ENCODE measurements at places on chromosomes 12 and 14. TPM values are rescaled to one million over a fixed set of nuclear protein-coding genes. Genes with fewer than 3 reads are reported as not detected.

DNA sequence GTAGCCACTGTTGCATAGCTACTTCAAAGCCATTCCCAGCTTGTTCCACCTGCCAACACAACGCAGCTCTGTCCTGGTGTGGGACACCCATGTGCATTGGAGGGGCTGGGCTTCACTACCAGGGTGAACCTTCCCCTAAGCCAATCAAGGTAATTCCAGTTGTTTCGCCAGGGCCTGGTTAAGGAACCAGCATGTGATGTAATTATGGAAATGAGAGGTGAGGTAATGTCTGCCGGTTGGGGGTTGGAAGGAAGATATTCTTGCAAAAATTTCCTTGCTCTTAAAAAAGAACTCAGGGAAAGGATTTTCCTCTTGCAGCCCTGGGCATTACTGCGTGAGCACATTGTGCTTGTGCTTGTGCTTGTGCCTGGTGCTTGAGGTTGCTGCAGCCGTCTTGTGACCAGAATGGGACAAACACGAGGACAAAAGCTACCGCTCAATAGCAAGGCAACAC, 14.9 kb downstream of the TUBA1C start:
- H3K36me3 ChIP-seq, result no peaks in the 10 kb centered on the region
- no peak overlapping the region for H3K4me3 ChIP-seq
- H3K4me1 ChIP-seq, result no peaks in the 10 kb centered on the region
- H3K27me3 ChIP-seq, result no peaks in the 10 kb centered on the region

DNA sequence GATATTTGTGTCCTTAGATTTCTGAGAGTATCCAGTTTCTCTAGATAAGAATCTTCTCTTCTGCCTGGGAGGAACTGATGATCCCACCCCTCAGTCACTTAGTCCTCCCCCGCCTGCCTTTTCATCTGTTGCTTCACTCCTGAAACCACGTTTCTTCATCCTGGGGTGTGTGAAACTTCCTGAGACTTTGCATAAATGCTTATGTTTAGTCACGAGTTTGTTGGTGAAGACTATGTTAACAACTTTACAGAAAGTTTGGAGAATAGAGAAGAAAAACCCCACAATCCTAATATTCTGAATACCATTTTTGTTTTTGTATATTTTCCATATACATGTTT, 33.2 kb downstream of the MARK3 start:
- H3K4me3 ChIP-seq, result no peak overlapping the region
- H3K4me1 ChIP-seq, result peaks cover 29% of the 10 kb centered on the region
- no peaks in the 10 kb centered on the region for H3K36me3 ChIP-seq
- no peak for DNase-seq
- peak overlapping the region; percentile 43 for H3K27ac ChIP-seq
- H3K27me3 ChIP-seq, result no peaks in the 10 kb centered on the region

GRCh38 chr12:128969480-128970055, 116.3 kb downstream of the GLT1D1 start:
- H3K27me3 ChIP-seq, result no peaks in the 10 kb centered on the region
- H3K4me1 ChIP-seq, result no peaks in the 10 kb centered on the region
- peak; percentile 77 for DNase-seq
- H3K36me3 ChIP-seq, result no peaks in the 10 kb centered on the region

DNA sequence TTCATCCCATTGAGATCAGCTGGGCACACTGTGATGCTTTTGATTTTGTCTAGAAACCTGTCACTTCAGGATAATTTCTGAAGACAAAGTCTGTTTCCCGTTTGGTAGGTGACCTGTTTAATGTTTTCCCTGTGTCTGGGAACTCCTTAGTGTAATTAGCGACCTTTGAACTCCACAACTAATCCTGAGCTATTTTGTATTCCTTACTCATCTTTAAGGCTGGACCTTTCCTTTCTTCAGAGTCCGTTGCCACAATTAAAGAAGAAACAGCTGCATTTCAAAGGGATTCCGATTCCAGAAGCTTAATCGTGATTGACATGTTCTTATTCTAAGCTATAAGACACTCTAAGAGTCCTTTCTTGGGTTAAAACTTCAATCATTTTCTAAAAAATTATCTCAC, 22.0 kb downstream of the AP5M1 start:
- H3K36me3 ChIP-seq, result peaks cover 55% of the 10 kb centered on the region
- no peaks in the 10 kb centered on the region for H3K4me1 ChIP-seq
- H3K4me3 ChIP-seq, result no peak overlapping the region
- no peaks in the 10 kb centered on the region for H3K27me3 ChIP-seq

RASAL1 gene
- not detected for total RNA-seq

DNA sequence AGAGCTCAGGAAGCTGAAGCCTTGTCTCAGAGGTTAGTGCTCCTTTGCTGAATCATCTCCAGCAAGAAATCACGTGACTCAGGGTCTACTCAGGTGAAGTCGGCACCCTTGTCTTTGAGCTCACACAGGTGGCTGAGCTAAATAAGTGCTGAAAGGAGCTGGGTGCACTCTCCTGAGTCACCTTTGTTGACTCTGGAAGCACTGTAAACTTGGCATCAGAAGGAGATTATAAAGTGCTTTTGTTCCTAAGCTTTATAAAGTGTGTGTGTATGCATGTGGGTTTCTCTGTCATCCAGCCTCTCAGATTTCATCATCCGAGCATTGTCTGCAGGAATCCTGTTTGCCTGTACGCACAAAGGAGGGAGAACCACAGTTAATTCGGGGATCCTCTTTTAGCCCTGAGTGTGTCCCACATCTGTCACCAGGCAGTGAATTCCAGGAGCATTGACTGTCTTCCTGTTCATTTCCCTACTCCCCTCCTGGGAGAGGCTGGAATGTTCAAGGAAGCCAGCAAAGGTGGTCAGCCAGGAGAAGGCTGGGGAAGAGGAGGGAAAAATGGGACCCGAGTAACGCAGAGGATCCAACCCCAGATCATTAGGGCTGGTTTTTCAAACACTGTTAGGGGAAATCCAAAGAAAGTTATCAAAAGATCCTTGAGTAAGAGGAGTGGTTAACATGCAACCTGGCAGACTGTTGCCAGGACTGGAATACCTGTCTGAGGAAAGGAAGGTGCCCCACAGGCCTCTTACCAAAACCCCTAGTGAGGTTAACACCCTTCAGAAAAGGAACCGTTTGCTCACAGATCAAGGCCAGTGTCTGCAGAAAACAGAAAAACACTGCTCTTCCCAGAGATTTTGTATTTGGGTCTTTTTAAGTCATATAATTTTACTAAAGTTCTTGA, 157.5 kb upstream of the HIF1A start:
- H3K4me3 ChIP-seq, result no peak overlapping the region
- H3K27ac ChIP-seq, result peak overlapping the region; percentile 60
- no peaks in the 10 kb centered on the region for H3K36me3 ChIP-seq
- peak; percentile 92 for DNase-seq

GRCh38 chr14:100408350-100409002, 85.3 kb downstream of the SLC25A47 start:
- no peaks in the 10 kb centered on the region for H3K36me3 ChIP-seq
- H3K4me3 ChIP-seq, result no peak overlapping the region
- no peaks in the 10 kb centered on the region for H3K27me3 ChIP-seq
- DNase-seq, result peak; percentile 70
- peaks cover 12% of the 10 kb centered on the region for H3K4me1 ChIP-seq

DNA sequence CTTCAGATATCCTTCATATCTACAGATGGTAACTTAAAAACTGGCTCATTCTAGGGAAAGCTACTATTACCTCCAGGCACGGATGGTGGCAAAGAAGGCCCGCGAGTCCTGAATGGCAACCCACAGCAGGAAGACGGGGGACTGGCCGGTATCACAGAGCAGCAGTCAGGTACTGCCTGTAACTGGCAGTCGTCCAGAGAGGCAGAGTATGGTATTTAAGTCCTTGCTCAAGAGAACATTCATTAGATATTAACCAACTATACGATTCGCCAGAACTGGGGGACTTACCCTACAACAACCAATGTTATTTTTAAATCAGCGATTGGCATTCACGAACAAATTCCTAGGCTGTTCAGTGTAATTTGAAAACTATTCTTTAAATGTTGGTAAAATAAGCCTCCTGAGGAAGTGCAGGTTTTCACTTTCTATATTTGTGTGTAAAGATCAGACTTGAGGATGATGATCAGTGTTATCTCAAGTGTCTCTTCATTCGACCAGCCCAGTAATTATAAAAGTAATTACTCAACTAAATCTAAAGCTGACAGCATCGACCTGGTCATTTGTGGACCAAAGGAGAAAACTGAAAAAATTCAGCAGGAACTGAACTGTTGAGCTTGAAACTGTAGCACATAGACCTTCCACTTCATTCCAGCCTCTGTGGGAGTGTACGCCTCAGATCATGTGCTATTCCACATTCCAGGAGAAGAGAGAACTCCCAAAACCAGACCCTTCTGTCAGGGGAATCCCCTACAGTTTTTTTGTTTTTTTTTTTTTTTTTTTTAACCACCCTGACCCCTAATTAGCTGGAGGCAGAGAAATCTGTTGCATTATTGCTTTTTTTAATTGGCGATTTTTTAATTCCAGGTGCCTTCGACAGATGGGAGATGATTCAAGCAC, 75.6 kb downstream of the ESR2 start:
- no peak overlapping the region for H3K4me3 ChIP-seq
- H3K4me1 ChIP-seq, result no peaks in the 10 kb centered on the region
- H3K36me3 ChIP-seq, result peaks cover 90% of the 10 kb centered on the region
- peak; percentile 75 for DNase-seq
- H3K27ac ChIP-seq, result peak overlapping the region; percentile 22

NKX2-1 gene
- total RNA-seq, result 361 TPM

GRCh38 chr14:23160924-23161522, 22.4 kb downstream of the SLC7A8 start:
- no peaks in the 10 kb centered on the region for H3K36me3 ChIP-seq
- H3K4me1 ChIP-seq, result peaks cover 21% of the 10 kb centered on the region
- H3K27me3 ChIP-seq, result no peaks in the 10 kb centered on the region
- no peak for DNase-seq
- no peak overlapping the region for H3K4me3 ChIP-seq

- no peaks in the 10 kb centered on the region for H3K4me1 ChIP-seq
- no peak overlapping the region for H3K4me3 ChIP-seq
- H3K36me3 ChIP-seq, result no peaks in the 10 kb centered on the region
- no peak overlapping the region for H3K27ac ChIP-seq
- H3K27me3 ChIP-seq, result no peaks in the 10 kb centered on the region
These were observed 1494.7 kb upstream of the TMEM132C start for GRCh38 chr12:126772171-126772864.

- H3K27me3 ChIP-seq, result no peaks in the 10 kb centered on the region
- H3K27ac ChIP-seq, result no peak overlapping the region
- H3K4me1 ChIP-seq, result peaks cover 28% of the 10 kb centered on the region
These were observed 63.3 kb downstream of the ZFP36L1 start for GRCh38 chr14:68729556-68729955.

AICDA gene
- not detected for total RNA-seq

DNA sequence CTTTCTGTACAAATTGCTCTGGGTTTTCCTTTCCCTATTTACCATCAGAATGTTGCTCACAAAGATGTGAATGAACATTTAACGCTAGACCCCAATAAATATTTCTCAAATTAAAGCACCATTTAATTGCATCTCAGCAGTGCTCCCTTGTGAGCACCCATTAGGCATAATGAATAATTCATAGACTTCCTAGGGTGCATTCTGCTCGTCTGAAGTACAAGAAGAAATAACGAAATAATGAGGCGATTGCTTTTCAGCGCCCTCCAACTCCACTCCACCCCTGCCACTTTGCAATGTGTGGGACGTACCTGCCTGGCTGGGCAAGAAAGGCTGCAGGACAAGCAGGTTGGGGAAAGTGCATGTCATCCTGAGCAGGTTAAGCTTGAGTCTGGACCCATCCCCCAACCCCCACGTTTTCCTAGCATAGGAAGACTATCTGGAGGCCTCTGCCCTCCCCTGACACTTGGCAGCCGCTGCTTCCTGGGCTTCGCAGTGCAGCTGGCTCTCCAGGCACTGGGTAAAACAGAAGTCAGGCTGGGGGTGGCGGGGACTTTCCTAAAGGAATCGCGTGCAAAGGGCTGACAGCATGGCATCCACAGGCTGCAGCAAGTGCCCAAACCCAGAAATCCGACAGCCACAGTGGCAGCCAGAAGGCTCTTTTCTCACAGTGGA, 253.7 kb downstream of the DUSP6 start:
- no peak overlapping the region for H3K27ac ChIP-seq
- H3K27me3 ChIP-seq, result no peaks in the 10 kb centered on the region
- peaks cover 6% of the 10 kb centered on the region for H3K4me1 ChIP-seq
- no peaks in the 10 kb centered on the region for H3K36me3 ChIP-seq

DNA sequence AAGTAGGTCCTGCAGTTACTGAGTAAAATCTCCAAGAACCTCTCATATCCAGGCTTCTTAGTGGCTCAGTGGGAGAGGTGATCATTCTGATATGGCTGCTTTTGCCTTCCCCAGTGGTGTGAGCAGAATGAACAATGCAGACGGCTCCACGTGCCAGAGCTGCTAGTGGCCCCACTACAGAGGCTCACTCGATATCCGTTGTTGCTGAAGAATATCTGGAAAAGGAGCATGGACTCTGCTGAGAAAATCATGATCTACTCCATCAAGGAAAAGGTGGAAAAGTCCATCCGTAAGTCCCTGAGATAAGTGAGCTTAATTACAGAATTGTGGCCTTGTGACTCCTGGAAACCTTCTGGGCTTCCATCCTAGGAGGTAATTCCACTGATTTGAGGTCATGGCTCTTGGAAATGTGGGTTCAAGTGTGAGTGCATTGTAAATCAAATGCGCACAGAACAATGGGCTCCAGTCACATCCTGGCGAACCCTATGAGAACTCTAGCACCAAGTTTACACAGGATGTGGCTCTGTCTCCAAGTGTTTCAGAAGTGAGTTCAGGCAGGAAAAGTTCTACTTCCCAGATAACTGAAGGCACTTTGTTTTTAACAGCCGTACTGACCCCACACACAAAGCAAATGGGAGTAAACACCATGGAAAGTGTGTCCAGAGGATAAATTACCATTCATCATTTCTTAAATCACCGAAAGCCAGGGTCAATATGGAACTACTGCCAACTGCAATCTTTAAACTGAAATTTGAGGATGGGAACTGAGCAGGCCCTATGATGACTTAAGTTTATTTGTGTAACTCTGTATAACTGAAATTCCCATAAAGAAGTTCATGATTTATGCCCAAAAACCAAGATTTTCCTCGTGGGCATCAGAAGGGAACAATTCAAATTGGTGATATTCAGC, 51.4 kb downstream of the PLEKHG7 start:
- H3K4me3 ChIP-seq, result no peak overlapping the region
- H3K4me1 ChIP-seq, result no peaks in the 10 kb centered on the region
- no peak overlapping the region for H3K27ac ChIP-seq
- no peaks in the 10 kb centered on the region for H3K27me3 ChIP-seq
- H3K36me3 ChIP-seq, result no peaks in the 10 kb centered on the region

- H3K27ac ChIP-seq, result no peak overlapping the region
- DNase-seq, result no peak
- H3K4me1 ChIP-seq, result peaks cover 5% of the 10 kb centered on the region
These were observed 111.4 kb downstream of the EGLN3 start for GRCh38 chr14:33839193-33840076.

DNA sequence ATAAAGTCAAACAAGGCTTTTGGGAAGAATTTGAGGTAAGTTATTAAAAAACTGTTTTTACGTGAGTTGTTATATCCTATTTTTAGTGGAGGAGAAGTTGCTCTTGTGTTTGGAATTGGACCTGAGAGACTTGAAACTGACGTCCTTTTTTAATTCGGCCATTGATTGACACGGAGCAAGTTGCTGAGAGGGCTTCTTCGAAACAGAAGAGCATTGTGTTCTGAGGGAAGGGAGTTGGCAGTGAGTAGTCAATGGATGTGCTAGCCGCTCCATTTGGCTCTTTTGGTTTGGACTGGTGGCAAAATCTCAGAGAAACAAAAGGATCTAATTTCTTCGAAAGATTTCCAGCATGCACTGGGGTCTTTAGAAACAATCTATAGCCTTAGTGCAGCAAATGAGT, 37.3 kb downstream of the PTPN11 start:
- no peak for DNase-seq
- H3K4me3 ChIP-seq, result no peak overlapping the region
- H3K27ac ChIP-seq, result no peak overlapping the region
- peaks cover 73% of the 10 kb centered on the region for H3K36me3 ChIP-seq
- H3K27me3 ChIP-seq, result no peaks in the 10 kb centered on the region

HOXC4 gene
- not detected for total RNA-seq

PLEKHG7 gene
- 1.3 TPM for total RNA-seq

DHH gene
- 0.39 TPM for total RNA-seq
